Activated T-cell treated with anti-CD3 and anti-CD28 coated beads, Interleukin-2, amount 50 U/mL, for 4 hours (primary cell): ENCODE measurements at places on chromosomes 2 and 18.

DNA sequence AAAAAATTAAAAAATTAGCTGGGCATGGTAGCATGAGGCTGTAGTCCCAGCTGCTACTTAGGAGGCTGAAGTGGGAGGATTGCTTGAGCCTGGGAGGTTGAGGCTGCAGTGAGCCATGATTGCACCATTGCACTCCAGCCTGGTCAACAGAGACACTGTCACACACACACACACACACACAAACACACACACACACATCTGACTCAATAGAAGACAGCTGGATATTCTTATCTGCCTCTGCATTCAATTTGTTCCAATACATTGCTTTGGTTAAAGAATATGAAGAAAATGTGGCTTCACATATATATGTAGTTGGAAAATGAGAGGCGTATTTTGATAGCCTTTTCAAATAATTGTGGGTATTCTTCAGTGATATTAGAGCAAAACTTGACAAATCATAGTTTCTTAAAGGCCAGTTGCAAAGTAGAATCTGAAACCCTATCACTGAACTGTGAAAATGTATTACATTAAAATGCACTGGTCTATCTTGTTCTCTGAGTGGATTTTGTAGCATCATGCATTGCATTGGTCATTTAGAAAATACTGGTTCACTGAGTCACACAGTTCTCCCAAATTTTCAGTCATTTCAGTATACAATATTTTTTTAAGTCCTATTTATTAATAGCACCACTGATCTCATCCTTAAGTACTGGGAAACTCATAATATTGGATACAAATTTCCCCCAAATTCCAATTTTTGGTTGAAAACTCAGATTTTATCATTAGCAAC is 140.9 kb downstream of the MCFD2 start:
- DNase-seq, result no peak

DNA sequence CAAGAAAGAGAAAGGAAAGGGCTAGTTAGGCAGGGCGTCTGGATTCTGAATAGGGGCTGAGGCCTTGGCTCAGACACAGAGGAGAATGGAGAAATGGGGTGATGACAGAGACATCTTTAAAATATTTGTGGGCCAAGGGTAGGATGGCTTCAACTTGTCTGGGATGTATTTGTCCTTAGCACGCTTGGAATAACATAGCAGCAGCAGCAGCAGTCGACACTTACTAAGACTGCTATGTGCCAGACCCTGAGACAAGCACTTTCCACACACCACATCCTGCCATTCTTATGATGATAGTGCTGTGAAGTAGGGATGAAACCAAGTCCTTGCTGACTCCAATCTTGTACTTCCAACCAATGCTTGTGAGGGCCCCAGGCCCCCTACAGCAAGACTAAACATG is 2.6 kb downstream of the IL1RL1 start:
- DNase-seq, result no peak

GRCh38 chr2:30208453-30208852 is 22.9 kb upstream of the LBH start:
- DNase-seq, result peak; percentile 33

DNA sequence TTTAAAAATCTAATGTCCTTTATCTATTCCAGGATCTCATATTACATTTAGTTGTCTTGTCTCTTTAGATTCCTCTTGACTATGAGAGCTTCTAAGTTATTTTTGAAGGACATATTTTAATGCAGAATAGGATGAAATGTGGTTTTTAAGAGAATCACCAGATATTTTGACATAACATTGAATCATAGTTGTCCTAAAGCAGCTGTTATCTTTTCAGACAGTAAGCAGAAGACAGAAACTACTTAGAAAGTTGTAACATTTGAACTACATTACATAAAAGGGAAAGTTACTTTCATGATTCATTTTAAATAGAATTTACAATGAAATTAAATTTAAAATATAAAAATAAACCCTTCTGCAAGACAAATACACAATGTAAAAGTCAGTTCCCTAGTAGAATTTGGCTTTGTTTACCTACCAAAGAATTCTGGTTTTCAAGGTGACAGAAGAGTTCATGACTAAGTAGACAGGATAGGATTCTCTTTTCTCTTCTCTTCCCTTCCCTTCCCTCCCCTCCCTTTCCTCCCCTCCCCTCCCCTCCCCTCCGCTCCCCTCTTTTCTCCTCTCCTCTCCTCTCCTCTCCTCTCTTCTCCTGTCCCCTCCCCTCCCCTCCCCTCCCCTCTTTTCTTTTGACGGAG is 186.0 kb downstream of the DIS3L2 start:
- no peak for DNase-seq

DNA sequence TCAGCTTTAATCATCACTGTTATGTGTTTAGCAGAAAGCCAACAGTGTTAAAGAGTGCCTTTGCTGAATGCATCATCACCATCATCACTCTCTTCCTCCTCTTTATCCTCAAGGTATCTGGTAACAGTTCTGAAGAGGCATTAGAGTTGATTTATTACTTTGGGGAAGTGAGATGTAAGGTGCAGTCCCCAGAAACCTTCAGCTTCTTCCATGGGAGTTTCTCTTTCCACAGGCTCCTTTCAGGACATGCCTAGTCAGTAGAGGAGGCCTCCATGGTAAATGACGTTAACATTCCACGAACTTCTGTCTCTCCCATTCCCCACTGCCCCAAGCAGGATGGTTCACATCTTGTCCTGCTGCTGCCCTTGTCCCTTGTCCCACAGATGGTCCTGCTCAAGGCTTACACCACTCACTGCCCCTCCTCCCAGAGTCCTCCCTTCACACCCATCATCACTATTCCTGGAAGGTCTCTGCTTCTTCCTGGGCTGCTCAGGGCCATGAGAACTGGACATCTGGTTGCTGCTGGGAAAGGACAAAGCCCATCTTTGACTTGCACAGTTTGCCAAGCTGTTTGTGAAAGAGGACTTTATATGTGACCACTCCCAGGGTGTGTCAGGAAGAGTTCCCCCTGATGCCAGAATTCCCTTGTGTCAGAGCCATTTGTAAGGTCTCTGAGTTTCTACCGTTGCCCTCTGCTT is 5.3 kb upstream of the REG1A start:
- no peak for DNase-seq

DNA sequence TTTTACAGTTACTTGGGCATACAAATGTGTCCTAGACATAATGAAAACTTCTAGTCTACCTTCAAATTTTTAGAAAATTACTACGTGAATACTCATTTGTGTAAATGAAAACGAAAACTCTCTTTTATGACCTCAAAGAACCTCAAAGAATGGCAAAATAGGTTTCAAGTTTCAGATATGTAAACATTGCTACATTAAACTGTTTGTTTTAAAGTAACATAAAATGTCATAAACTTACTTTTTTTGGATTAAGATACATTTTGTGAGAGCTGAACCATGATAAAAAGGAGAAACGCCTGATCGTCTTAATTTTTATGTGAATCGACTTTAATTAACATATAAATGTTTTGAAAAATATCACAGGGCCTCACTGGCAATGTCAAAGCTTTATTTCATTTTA is 91.4 kb downstream of the PPP1R1C start:
- no peak for DNase-seq

- DNase-seq, result no peak
These were observed 130.9 kb downstream of the GLI2 start for GRCh38 chr2:120866483-120867140.

DNA sequence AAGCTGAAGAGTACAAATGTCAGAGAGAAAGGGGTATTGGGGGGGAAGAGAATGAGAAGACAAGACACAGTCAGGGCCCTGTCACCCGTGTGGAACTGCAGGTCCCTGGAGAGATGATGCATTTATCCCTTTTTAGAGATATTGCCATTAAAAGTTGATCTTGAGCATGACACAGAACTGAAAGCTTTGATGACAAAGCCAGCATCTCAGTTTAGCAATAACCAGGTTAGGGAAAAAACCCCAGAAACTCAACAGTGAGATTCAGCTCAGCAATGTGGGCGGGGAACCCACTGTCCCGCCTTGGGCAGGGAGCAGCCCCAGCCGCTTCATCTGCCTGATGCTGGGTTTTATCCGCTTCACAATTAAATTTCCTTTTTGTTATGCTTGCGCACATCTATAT is 181.1 kb downstream of the NEDD4L start:
- no peak for DNase-seq

GRCh38 chr2:64400733-64401528 is 53.0 kb upstream of the LGALSL start:
- no peak for DNase-seq

DNA sequence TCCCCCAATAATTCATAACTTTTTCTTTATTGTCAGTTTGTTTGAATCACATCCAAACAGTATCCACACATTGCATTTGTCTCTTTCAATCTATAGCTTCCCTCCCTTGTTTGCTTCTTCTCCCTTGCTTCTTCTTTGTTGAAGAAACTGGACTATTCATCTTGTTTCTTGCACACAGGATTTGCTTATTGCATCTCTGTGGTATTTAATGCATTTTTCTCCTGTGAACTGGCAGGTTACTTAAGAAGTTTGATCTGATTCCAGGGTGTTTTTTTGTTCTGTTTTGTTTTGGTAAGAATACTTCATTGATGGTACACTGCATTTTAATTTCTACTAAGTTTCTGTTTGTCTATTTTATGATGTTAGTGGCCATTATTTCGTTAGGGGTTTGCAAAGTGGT is 166.8 kb downstream of the CAMKMT start:
- DNase-seq, result no peak

- no peak for DNase-seq
These were observed 238.8 kb upstream of the MYT1L start for GRCh38 chr2:2569836-2570235.

GRCh38 chr2:209230560-209230959 is 193.3 kb upstream of the MAP2 start:
- DNase-seq, result no peak

DNA sequence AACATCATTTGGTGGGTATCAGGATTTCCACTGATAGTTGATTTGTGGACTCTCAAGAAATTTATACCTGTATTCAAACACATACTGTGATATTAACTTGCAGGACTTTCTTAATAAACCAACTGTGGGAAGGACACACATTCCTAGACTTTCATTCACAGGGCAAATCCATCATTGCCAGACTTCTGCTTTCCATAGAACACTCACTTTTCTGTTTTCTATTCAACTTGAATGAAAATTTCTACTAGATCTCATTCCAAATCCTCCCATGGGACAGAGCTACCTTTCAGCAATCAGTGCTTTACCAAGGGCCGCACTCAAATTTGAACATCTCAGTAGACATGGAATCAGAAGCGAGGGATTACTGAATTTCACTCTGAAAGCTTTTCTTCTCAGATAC is 612.5 kb downstream of the IRS1 start:
- DNase-seq, result no peak

DNA sequence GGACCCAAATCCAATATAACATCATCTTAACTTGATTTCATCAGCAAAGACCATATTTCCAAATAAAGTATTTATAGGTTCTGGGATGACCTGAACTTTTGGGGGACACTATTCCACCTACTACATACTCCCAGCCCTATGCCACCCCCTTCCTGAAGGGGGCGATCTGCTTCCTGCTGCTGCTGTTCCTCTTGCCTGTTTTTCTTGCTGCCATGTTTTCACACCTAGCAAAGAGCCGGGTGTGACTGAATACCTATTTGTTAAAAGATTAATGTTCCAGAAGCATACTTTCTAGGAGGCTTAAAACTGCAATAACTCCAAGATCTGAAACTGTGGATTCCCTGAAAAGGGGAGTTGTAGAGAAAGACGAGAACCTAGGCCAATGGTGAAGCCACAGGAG is 89.7 kb downstream of the ICOS start:
- no peak for DNase-seq

DNA sequence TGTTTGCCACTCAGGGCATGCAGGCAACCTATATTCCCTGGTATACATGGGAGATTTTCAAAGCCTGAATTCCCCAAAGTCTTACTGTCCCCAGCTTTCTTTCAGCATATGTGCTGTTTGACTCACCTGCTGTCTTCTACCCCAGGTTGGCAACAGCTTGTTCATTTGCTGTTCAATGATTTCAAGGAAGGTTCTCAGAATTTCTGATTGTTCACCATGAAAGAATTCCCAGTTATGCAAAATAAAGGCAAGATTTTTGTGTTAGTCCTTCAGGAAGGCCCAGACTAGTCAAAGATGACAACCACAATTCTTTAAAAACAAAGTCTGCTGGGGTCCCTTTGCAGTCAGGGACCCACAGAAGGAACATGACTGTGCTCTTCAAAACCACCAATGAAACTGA is 1057.8 kb upstream of the CDH2 start:
- no peak for DNase-seq

DNA sequence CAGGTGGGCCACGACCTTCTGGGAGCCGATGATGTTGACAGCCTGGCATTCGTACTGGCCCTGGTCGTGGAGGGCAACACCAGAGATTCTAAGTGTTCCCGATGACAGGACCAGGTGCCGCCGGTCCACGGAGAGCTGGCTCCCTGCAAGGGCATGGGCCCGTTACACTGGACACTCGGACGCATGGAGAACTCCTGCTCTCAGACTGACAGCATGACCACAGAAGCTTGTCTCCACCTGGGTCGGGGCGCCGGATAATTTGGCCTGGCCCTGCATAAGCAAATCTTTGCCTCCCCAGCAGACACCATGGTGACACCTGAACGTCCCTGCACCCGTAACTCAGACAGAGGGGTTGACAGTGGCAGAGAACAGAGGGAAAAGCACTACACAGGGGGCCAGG is 80.7 kb downstream of the PXDN start:
- no peak for DNase-seq
